ENCODE measurements at places on chromosomes 7 and 10.
A peak's percentile ranks its signal among the peaks of the same experiment; 100 is the strongest.

GRCh38 chr10:68735119-68735518, 14.1 kb downstream of the CCAR1 start:
- no peak for DNase-seq

DNA sequence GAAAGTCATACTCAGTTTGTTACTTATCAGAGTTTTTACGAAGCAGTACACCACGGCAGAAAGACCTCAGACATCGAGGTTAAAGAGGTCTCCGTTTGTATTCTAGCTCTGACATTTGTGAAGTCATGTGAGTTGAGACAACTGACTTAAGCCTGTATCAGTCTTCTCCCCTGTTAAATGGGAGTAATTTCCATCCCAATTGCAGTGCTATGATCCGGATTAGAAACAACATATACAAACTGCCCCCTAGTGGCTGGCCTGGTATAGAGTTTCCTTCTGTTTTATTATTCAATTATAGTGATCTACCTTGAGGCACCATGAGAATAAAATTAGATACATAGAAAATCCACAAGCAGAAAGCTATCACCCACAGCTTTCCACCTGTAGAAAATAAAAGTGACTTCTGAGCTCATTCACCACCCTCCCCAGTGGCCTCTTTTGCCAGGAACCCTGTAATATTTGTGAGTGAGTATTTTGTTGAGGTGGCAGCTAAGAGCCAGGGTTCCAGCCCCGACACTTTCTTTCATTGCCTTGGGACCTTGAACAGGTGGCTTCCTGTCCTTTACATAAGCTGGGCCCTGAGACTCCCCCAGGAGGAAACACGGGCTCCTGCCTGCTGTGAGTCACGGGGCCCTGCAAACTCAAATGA, 607.2 kb upstream of the MGMT start:
- no peak for DNase-seq

DNA sequence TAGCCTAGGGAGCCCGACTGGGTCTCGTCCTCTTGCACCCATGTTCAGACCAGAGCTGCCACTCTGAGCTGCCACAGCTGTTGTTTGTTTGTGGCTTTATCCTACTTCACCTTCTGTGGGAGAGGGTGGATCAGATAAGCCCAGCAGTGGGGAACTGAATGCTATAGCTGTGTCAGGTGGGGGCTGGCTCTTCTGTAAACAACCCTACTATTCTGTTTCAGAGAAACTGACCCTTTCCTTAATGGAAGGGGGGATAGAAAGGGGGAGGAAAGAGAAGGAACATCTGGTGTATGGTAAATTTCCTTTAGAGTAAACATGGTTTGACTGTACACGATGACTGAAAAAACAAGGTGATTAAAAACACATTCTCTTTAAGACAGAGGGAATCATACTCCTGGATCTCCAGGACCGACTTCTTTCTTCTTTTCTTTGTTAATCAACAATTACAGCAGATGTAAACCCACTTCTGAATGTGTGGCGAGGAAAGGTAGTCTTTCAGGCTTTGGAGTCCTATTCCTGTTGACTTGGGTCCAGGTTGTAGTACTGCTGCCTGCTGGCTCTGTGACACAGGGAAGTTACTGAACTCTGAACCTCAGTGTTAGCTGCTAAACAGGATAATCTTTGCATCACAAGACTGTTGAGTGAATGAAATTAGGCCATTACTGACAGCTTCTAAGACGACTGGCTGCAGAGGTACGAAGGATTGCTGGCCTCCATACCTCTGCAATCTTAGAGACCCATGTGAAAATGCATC, 6.0 kb downstream of the PRXL2A start:
- DNase-seq, result no peak

GRCh38 chr10:121788717-121789116, 139.1 kb downstream of the ATE1 start:
- DNase-seq, result peak; percentile 48

- DNase-seq, result peak; percentile 64
Measured at GRCh38 chr7:103573479-103574058, 127.6 kb upstream of the SLC26A5 start.

DNA sequence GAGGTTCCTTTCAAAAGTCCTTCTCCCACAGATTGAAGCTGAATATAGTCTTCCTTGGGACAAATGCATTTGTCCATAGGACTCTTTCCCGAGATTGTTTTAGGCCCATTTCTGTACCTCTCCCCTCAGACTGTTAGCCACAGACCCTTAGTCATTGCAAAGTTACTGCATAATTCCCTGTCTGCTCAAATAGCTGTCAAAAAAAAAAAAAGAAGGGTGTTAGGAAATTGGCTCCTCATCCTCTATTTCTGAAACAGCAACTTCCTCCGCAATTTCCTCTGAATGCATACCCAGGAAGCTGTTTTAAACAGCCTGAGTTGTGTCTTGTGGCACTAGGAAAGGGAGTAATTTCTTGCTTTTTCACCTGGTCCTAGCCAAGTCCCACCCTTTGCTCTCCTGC, 5.4 kb downstream of the LRRC4 start:
- no peak for DNase-seq

DNA sequence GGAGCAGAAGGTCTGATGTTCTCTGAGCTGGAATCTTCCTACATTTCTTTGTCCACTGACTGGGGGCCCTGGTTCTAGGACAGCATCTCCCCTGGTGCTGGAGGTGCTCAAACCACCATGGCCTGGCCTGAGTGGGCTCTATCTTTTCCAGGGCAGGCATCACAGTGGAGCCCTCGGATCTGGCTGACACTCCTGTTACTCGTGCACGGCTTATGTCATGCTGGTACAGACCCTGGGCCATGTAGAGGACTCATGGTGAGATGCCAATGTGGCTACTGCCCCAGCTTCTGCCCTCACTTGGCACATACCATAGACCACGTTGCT, 96.0 kb downstream of the HIPK2 start:
- no peak for DNase-seq

DNA sequence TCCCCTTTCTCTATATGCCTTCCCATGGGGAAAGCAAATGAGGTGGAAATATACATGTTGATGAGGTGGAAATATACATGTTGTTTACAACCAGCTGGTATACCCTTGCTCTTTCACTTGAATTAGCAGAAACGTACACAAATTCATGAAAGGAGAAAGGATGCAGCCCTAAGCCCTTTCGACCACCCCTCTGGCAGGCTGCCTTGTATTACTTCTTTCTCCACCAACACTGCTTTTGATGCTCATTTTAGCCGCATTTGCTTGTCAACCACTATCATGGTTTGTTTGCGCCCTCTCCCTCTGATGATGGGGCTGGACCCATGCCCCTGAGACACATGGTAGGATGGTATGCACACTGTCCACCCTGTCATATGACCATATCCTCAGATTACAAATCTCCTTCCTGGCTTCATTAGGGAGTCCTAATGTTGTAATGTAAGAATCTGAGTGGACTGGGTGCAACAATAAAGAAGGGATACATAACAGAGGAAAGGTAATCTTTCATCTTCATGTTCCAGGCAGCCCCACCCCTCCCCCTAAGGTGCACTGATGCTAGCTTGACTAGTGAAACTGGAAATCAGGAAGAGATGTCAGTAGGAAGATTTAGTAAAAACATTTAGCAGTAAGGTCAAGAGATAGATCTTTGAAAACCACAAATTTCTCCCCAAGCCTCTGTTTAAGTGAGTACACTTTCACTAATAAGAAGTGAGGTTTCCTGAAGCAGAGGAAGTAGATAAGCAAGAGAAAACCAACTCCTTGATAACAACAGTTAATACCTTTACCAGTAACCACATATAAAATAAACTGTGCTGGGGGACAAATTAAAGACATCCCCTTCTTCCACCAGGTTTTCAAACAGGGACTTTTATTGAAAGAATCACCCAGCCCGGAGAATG, 536.8 kb upstream of the NRP1 start:
- DNase-seq, result no peak

DNA sequence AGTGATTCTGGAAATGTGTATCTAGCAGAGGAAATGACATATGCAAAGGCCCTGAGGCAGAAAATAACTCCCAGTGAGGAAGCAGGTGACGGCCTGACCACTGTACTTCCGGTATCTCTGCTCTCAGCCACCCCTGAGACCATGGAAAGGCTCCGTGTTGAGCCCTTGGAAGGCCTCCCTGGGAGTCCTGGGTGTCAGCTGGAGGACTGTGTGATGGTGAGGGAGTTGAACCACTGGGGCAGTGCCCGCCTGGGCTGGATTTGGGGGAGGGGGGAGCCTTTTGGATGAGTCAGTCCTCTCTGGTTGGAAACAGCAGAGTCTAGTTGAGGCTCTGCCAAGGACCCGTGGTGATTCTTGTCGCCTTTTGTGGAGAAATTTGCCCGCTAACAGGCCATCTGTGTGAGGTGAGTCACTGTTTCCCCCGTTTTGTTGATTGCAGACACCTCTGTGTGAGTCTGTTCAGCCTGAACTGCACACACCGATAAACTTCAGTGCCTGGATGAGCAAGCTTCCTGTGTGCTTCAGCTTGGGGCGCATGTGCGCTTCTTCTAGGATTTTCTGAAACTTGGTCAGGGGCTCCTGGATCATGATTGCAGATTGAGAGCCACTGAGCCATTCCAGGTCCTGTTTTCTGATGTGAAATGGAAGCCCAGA, 98.6 kb downstream of the GRK5 start:
- DNase-seq, result no peak

- DNase-seq, result no peak
Measured at GRCh38 chr10:11018432-11018841, 765 bp downstream of the CELF2 start.

DNA sequence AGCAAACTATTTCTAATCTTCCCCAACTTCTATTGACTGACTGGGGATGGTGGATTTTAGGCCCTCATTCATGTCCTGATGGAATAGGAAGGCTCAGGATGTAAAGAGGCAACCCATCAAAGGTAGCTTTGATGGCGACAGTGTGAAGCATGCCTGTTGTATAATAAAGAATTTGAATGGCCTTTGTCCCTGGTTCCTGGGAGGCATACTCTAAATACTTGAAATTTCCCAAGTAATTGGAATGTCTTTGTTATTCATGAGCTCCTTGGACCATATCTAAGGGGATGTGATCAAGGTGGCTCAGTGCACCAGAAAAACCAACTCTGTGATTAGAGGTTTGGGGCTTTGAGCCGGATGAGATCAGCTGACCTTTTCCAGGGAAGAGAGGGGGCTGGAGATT, 264.5 kb upstream of the NEBL start:
- no peak for DNase-seq

- no peak for DNase-seq
Measured at GRCh38 chr7:147923841-147924240, 666.7 kb upstream of the C7orf33 start.

- DNase-seq, result no peak
Measured at GRCh38 chr7:84701524-84702306, 485.1 kb downstream of the SEMA3D start.

GRCh38 chr10:69640196-69640980, 10.3 kb downstream of the FAM241B start:
- DNase-seq, result no peak

GRCh38 chr7:1685000-1685624, 15.0 kb downstream of the ELFN1 start:
- no peak for DNase-seq

GRCh38 chr10:15879058-15879457, 18.8 kb upstream of the MINDY3 start:
- peak; percentile 18 for DNase-seq

All from NCI-H1105 treated with DMSO at 0.1 percent for 48 hours (cell line).